ENCODE measurements at places on chromosomes 6 and 20.

- DNase-seq: no peak
Measured at GRCh38 chr6:36888654-36889481, 3.1 kb downstream of the C6orf89 start.

DNA sequence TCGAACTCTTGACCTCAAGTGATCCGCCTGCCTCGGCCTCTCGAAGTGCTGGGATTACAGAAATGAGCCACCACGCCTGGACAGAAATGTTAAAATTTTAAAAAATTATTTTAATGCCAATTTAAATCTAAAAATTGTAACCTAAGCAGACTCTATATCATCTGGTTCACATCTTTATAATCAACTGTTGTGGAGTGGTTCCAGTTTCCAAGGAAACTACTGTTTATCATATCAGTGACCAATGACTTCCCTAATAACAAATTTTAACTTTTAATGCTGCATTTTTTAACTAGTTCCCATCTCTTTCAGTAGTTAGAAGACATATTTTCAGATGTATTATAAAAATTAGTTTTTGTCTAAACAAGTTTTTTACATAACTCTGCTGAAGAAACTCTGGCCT is 5.2 kb upstream of the BTN3A2 start:
- DNase-seq: no peak

- no peak for DNase-seq
Measured at GRCh38 chr6:34901930-34902329, 12.9 kb downstream of the ANKS1A start.

- DNase-seq: no peak
Measured at GRCh38 chr20:39762716-39763115, 800.6 kb downstream of the DHX35 start.

DNA sequence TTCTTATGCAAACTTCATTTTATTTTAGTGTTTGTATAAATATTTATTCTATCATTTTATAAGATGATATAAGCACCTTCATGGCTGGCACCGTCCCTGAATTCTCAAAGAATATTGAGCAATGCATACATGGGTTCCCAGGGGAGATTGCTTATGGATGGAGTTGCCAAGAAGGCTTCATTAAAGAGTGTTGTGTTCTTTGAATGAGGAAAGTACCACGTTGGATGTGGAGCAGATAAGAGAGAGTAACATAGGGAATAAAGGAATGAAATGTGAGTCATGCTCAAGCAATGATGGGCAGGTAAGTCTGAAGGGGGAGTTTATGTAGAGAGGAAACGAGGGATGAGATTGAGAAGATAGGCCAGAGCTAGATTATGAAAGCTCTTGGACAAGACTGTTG is 10.3 kb downstream of the DSE start:
- no peak for DNase-seq

DNA sequence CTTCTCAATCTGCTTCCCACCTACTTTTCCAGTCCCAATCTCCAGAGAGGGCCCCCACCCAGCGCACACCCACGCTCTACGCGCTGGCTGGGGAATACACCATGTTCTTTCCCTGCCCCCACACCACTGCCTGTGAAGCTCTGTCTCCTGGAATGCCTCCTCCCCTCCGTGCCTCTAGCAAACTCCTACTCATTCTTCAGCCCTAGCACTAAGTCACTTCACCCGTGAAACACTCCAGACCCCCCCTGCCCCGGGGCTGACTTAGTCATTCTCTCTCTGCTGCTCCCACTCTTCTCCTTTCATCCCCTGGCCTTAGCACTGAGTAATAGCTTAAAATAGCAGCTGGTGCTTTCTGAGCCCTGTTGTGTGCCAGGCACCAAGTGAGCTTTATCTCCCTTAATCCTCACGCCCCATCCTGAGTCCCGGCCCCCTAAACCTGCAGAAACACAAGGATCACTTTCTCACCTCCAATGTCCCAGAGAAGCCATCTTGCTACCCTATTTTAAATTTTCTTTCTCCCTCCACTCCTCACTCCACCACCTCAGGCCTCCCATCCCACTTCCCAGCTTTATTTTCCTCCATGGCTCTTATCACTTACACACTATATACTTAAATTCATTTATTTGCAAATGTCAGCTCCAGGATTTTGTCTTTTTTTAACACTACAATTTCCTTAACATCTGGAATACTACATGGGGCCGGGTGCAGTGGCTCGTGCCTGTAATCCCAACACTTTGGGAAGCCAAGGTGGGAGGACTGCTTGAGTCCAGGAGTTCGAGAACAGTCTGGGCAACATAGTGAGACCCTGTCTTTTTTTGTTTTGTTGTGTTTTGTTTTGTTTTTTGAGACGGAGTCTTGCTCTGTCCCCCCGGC is 6.3 kb upstream of the PARD6B start:
- no peak for DNase-seq

DNA sequence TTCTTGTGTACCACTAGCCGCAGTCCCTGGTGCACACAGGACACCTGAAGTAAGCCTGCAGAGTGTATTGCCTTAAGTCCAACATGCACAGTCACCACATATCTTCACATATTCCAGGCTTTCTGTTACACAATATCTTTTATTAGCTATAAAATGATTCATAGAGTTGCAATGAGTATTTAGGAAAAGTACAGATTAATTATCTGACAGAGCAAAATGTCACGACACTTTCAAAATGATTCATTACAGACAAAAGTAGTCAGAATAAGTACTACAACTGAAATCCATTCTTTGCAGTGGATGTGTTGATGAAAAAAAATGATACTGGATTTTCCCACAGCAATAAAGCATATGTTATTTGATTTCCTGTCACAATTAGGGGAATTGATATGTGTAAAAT is 199.5 kb upstream of the ASCC3 start:
- no peak for DNase-seq

GRCh38 chr6:55675941-55676340 is 96.9 kb upstream of the HMGCLL1 start:
- DNase-seq: no peak

DNA sequence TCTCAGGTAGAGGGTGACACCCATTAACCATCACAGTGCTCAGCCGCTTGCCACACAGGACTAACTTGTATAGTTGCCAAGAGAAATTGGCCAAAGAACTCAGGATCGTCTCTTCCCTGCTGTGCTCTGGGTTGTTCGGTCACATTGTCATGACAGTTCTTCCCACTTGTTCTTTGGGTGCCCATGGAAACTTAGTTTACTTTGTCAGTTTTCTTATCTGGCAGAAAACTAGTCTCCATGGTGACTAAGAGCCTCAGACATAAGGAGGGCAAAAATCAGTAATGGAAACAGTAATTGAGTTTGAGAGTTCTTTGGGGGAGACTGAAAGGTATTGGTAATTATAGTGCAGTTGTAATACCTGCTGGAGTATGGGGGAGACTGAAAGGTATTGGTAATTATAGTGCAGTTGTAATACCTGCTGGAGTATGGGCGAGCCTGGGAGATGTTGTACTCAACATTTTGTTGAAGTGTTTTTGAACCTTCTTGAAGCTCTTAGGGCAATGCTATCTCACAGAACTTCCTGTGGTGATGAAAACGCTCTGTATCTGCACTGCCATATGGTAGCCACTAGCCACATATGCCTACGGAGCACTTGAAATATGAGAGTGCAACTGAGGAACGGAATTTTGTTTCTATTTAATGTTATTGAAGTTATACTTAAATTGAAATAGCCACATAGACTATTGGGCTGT is 95.2 kb upstream of the HDGFL1 start:
- DNase-seq: no peak

DNA sequence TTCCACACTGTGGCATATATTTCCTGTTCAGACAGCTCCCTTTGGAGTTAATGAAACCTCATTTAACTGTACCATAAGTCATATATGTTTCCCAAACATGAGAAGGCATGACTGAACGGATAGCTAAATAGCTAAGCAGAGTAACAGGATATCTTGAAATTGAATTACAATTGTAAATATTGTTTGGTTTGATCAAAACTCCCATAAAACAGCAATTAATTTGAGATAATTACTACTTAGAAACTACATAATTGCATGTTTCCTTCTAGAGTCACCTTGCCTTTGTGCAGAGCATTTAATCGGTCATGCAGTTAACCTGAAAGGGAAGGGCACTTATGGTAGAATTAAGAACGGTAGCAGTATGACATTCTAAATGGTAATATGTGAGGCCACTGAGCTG is 179.0 kb upstream of the MAP3K7 start:
- no peak for DNase-seq

DNA sequence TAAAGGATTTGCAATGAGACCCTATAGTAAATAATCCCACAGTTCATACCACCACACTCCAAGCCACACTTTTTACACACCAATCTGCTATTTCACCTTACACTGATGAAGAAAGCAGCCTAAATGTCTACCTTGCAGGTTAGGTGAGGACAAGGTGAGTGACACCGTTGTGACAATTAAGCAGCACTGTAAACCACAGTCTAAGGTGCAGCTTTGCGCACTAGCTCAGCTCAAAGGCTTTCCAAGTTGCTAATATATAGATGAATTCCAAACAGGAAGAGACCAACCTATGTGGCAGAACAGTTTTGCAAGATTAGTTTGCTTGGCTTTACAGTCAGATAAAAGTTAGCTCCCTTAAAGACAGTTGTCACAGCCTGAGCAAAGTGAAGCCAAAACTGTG is 429.5 kb upstream of the MARCKS start:
- DNase-seq: no peak

GRCh38 chr6:72643214-72643613 is 21.4 kb downstream of the KCNQ5 start:
- DNase-seq: no peak

DNA sequence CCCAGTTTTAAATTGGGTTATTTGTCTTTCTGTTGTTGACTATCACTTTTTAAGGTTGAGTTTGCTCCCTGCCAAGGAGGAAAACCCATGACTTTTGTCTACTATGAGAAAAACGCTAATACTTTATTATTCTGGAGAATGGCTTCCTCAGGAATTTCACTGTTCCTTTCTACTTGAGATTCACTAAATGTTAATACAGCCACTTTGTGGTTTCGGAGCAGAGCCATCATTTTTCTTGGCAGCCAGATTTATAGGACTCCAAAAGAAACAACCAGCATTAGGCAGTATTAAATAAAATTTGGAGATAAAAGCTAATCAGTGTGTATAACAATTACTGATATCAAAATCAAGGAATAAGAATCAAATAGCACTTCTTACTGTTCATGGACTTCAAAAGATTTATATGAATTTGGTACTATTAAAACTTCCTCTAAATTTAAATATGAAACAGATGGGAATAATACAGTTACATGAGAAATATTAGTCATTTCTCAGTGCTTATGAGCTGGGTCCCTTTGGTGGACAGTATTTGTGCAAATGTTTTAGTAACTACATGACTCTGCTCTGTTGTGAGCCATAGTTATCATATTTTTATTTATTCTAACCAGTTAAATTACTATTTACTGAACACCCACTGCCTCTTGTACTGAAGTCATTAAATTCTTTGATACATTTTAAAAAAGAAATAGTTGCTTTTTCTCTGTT is 64.1 kb upstream of the FBXO30 start:
- no peak for DNase-seq

DNA sequence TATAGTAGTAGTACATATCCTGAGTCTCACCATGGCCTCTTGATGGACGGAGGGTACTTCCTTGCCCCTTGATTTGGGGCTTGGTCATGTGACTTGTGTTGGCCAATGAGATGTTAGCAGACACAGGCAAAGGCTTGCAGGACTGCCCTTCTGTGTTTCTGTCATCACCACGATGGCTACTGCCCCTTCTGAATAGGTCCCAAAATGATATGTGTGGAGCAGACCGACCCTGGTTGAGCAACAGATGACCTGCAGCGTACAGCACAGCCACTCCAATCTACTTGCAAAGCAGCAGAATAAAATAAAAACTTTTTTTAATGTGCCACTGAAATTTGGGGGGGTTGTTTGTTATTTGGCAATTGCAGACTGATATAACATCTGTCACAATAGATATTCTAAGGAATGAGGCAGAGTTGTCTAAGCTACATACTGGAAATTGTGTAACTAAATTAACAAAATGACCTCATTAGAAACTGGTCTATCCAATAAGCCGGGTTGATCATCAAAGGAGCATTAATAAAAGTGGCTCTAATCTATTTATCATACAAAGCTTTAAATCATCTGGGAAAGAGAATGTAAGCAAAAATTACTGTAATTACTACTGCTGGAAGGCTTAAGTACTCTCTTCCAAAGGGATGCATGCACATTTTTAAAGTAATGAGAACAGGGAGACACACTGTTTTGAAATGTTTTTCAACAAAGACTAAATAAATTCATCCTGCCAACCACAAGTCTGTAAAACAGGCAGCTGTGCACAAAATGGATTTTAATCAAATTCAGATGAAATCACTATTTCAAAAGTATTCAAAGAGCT is 209.5 kb downstream of the KIF16B start:
- no peak for DNase-seq

GRCh38 chr6:109879521-109879920 is 98.6 kb upstream of the GPR6 start:
- no peak for DNase-seq

DNA sequence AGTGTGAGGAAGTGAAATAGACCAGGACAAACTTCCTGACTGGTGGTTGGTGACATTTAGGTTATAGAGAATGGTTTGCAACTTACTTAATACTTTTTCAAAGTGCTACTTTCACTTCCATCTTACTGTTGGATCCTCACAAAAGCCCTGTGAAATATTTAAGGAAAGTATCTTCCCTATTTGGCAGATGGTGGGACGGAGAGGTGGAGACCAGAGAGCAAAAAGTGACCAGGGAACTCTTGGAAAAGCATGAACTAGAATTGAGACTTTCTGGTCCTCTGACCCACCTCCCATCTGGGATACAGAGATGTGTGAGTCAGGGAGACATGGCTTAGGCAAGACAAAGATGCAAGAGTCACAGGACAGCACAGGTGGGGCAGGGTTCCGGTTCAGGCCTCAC is 3.0 kb downstream of the TRIM10 start:
- no peak for DNase-seq

GRCh38 chr6:38151580-38152500 is 332.3 kb downstream of the ZFAND3 start:
- no peak for DNase-seq

DNA sequence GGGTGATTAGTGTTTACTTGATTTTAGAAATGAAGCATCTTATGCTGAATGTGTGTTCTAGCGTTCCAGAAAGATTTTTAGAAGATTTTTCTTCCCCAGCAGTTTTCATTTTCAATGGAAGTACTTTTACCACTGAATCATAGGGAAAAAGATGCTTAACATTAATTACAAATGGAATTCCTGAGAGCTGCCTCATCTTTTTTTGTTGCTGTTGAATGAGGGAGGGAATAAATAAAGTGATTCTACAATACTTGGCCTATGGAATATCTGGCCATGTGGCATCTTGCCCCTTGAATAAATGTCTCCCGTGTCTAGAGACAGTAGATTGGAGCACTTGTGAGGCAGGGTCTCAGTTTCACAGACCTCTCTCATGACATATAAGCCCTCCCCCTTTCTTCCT is 44.1 kb upstream of the SLC22A1 start:
- no peak for DNase-seq

GRCh38 chr6:163302747-163303146 is 111.8 kb upstream of the QKI start:
- DNase-seq: no peak

All from CD4-positive, alpha-beta T cell treated with Interferon alpha-2 for 1 hour (primary cell).